ENCODE measurements at places on chromosomes 2 and 18. TPM values are rescaled to one million over a fixed set of nuclear protein-coding genes. Genes with fewer than 3 reads are reported as not detected.

TRIM43 gene
- total RNA-seq: not detected

UNC80 gene
- total RNA-seq: not detected

MARCHF4 gene
- 0.08 TPM for total RNA-seq

OSR1 gene
- total RNA-seq: 12.5 TPM

NAT8 gene
- total RNA-seq: not detected

LRP2 gene
- 8.1 TPM for total RNA-seq

CABLES1 gene
- 6.9 TPM for total RNA-seq

GRCh38 chr2:75326645-75327044, 127.3 kb upstream of the TACR1 start:
- no peak for DNase-seq

DNA sequence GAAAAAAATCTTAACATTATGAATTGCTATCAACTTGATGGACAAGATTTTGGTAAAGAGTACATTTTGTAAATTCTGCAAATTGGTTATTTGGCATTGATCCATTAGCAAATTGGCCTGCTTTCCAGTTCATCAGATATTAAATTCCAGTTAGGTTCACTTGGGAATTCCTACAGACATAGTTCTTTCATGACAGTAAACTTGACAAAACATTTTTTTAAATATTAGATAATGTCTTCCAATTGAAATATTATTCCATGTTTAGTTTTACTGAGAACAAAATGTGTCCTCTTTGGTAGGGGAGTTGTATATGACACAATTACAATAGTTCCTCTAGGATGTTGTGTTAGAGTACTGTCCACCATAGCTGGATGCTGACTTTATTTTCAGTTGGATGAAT, 141.9 kb downstream of the LCLAT1 start:
- DNase-seq: no peak

DNA sequence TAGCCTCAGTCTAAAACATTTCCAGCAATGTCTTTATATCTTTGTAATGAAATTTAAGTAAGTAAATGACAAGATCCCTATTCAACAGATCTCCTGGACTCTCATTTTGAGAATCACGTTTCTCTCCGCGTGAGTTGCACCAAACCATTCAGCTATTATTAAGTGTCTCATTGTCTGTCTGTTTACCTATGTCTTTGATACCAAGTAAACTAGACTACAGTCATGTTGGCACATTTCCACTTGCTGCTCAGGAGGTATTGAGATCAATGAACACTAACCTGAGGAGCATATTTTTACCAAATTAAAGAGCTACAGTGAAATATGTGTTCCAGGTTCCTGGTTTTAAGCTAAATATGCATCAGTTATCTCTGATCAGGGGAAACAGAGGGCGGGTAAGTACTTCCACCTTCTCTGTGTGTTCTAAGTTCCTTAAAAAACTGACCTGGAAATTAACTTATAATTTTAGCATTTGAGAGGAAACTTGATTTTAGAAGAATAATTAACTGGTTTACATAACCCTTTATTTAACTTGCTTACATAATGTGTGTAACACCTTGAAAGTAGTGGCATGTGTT, 125.8 kb downstream of the OSBPL6 start:
- DNase-seq: no peak

GRCh38 chr2:226873826-226874225, 38.0 kb downstream of the RHBDD1 start:
- no peak for DNase-seq

- DNase-seq: no peak
Measured at GRCh38 chr2:19993731-19994130, 3.8 kb upstream of the WDR35 start.

- DNase-seq: peak; percentile 49
Measured at GRCh38 chr18:13583576-13584550, 142.5 kb downstream of the FAM210A start.

GRCh38 chr2:182379241-182379640, 47.6 kb downstream of the PDE1A start:
- DNase-seq: no peak

GRCh38 chr2:54735636-54736035, 12.2 kb downstream of the EML6 start:
- DNase-seq: no peak

DNA sequence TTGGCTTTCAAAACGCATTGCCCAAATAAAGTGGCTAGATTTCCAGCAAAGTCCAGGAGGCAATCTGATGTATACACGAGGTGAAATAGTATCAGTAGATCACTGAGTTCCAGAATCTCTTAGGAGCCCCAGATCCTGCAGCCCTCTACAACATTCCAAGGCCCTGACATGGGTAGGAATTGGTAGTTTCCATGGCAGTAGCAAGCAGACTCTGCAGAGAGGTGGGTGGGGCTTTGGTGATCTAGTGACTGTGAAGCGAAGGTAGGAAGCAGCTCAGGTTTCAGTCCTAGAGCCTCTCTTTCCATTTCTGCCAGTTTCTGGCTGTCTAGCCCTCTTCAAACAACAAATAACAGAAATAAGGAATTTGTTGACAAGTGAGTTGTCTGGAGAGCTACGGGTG, 13.8 kb upstream of the SGPP2 start:
- no peak for DNase-seq

DNA sequence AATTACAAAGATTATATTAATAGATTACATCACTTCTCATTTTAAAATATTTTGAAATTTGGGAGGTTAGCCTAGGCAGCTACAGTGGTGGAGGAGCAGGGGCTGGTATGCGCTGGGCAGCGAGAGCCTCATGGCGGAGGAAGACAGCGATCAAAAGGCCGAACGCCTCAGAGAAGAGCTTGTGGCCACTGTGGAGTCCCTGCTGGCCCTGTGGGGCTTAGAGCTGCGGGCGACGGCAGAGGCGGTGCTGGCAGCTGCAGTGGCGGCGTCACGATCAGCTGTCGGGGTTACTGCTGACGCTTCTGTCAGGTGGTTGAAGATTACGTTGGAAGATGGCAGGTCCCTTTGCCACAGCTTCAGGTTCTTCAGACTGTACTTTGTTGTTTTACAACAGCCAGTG, 87.4 kb downstream of the ROCK2 start:
- DNase-seq: no peak

DNA sequence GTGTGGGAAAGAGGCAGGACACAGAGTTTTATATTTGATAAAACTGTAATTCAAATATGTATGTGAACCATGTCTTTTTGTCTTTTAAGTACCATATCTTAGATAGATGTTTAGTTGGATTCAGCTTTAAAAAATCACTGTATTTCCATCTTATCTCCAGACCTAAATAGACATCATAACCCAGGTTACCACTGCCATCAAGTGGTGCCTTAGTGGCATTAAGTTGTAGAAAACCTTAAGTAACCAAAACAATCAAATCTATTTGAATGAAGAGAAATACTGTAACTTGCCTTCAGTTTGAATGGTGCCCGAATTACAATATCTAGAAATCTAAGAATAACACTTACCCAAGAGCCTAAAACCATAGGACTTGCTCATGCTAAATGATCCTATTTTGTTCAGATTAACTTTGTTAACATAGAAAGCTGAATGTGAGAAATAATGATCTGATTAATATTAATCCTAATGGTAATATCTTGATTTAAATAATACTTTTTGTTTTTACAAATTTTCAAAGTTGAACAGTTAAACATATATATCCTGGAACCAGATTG, 92.5 kb upstream of the MAP2 start:
- DNase-seq: no peak
